ENCODE measurements at places on chromosomes 5 and 9. TPM values are rescaled to one million over a fixed set of nuclear protein-coding genes. Genes with fewer than 3 reads are reported as not detected.
A peak's percentile ranks its signal among the peaks of the same experiment; 100 is the strongest.

Gene ANXA1
- 34.2 TPM for total RNA-seq

DNA sequence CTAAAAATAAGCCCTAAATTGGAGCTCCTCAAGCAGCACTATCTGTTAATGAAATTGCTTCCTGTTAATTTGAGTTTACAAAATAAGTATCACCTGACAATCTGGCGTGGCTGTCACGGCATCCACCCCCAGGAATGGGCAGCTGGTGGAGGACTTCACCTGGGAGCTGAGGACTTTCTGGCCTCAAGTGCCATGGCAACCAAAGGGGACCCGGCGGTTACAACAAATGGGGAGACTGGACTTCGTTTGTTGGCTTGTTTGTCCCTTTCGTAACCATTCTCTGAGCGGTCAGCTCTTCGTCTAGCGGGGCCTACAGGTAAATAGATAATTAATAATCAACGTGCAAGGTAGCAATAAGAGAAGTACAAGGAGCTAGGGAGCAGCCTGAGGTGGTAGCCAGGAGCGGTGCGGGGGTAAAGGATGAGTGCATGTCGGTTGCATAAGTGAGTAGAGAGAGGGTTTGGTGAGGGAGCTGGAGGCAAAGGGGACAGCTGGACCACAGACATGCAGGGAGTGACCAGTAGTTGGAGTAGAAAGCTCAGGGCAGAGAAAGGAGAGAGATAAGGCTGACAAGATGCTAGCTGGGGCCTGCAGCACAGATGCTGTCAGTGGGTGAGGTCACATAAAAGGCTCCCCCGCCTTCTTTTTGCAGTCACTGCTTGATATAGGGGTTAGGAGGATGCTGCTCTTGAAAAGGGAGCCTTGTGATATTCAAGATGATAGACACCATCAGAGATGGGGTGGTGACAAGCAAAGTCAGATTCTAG is 62.5 kb downstream of the HSPA4 start:
- H3K36me3 ChIP-seq: no peaks in the 10 kb centered on the region
- H3K4me1 ChIP-seq: peaks cover 12% of the 10 kb centered on the region
- no peak overlapping the region for H3K27ac ChIP-seq
- H3K27me3 ChIP-seq: no peaks in the 10 kb centered on the region
- no peak for DNase-seq

GRCh38 chr5:151150471-151151262 is 6.9 kb downstream of the ANXA6 start:
- peaks cover 66% of the 10 kb centered on the region for H3K4me1 ChIP-seq
- no peak overlapping the region for H3K4me3 ChIP-seq
- H3K36me3 ChIP-seq: peaks cover 16% of the 10 kb centered on the region
- H3K27me3 ChIP-seq: no peaks in the 10 kb centered on the region
- DNase-seq: peak; percentile 88

Gene SHISAL2B
- not detected for total RNA-seq

GRCh38 chr9:135505406-135506187 is 5.1 kb downstream of the MRPS2 start:
- H3K27ac ChIP-seq: no peak overlapping the region
- peaks cover 20% of the 10 kb centered on the region for H3K4me1 ChIP-seq
- H3K27me3 ChIP-seq: no peaks in the 10 kb centered on the region

DNA sequence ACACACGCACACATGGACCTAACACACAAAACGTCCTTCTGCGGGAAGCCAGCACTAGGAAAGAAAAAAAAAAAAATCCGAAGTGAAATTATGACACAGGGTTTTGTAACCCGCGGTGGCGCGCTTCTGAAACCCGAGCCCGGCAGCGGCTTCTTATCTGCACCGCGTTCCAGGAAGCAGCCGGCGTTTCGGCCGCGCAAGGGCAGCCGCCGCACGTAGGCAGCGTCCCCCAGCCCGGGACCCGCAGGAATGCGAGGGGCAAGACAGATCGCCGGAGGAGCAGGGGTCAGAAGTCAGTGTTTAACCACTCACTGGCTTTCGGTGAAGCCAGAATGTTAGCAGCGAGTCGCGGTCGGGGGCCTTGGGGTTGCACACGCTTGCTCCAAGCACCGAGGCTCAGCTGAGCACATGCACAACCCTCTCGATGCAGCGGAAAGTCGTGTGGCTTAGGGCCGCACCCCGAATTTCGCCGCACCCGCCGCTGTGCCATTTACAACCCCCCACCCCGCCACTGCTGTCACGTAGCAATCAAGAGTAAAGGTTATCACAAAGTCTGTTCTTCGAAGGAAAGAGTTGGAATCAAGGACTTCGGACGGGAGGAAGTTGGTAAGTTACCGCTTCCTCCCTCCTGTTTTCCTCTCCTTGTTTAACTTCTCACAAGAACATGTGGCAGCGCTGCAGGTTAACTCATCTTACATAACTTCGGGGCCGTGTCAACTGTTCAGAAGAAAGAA is 167.9 kb downstream of the AUH start:
- DNase-seq: peak; percentile 93
- H3K4me3 ChIP-seq: peak overlapping the region; percentile 32
- H3K36me3 ChIP-seq: no peaks in the 10 kb centered on the region
- no peaks in the 10 kb centered on the region for H3K27me3 ChIP-seq
- H3K4me1 ChIP-seq: peaks cover 37% of the 10 kb centered on the region

- no peak overlapping the region for H3K4me3 ChIP-seq
- no peaks in the 10 kb centered on the region for H3K27me3 ChIP-seq
- DNase-seq: no peak
- no peaks in the 10 kb centered on the region for H3K36me3 ChIP-seq
- H3K4me1 ChIP-seq: no peaks in the 10 kb centered on the region
- no peak overlapping the region for H3K27ac ChIP-seq
These were observed 287.8 kb downstream of the EBF1 start for GRCh38 chr5:158811921-158812320.

Gene DRD1
- total RNA-seq: 0.55 TPM

- DNase-seq: no peak
- H3K36me3 ChIP-seq: no peaks in the 10 kb centered on the region
- no peak overlapping the region for H3K27ac ChIP-seq
- H3K27me3 ChIP-seq: no peaks in the 10 kb centered on the region
- no peak overlapping the region for H3K4me3 ChIP-seq
These were observed 324.5 kb downstream of the SLIT3 start for GRCh38 chr5:168976311-168976970.

Gene CENPH
- total RNA-seq: 15.6 TPM

DNA sequence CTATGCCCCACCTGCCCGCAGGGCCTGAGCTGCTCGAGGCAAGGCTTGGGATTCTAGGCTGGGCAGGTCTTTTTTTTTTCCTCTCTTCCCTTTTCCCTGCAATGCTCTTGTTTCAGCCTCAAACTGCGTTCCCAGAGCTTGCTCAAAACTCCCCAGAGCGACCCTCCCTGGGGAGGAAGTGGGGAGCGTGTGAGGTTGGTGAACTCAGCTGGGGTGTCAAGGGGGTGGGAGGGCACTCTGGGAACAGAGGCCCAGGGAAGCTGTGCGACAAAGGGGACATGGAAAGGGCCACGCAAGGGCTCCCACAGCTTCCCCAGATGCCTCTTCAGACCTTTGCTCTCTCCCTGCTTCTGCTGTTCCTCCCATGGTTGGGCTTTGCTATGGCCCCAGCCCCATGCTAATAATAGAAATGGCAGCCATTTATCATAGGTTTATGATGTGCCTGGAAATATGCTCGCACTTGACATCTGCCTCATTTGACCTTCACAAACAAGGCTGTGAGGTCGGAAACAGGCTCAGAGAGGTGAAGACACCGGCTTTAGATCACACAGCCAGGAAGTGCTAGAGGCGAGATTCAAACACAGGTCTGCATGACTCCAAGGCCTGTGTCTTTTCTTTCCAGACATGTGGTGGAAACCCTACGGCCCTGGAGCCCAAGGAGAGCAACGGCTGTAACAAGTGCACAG is 40.9 kb upstream of the IL17B start:
- peak; percentile 70 for DNase-seq
- no peaks in the 10 kb centered on the region for H3K27me3 ChIP-seq
- peaks cover 76% of the 10 kb centered on the region for H3K36me3 ChIP-seq

Gene ACOT12
- total RNA-seq: not detected

- no peaks in the 10 kb centered on the region for H3K36me3 ChIP-seq
- DNase-seq: no peak
- peaks cover 17% of the 10 kb centered on the region for H3K4me1 ChIP-seq
- no peak overlapping the region for H3K4me3 ChIP-seq
- peaks cover 48% of the 10 kb centered on the region for H3K27me3 ChIP-seq
These were observed 1.7 kb downstream of the CAMK4 start for GRCh38 chr5:111225926-111226325.

DNA sequence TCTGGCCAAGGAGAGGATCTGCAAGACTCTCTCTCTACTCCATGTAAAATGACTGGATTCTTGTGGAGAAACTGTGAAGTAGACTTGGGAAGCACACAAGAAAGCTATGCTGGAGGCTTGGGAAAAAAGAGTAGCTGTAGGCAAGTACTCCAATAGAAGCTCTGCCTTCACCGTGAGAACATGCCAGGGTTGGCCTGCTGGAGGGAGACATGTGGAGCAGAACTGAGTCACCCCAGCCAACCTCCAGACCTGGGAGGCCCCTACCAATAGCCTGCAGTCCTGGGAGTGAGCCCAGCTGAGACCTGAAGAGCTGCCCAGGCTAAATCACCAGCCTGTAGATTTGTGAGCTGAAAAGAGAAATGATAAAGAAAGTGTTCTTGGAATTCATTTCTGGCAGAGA is 66.6 kb downstream of the DEPDC1B start:
- H3K4me1 ChIP-seq: no peaks in the 10 kb centered on the region
- no peak for DNase-seq
- no peaks in the 10 kb centered on the region for H3K36me3 ChIP-seq
- H3K4me3 ChIP-seq: no peak overlapping the region

- DNase-seq: no peak
- H3K27ac ChIP-seq: no peak overlapping the region
- peaks cover 8% of the 10 kb centered on the region for H3K4me1 ChIP-seq
- no peaks in the 10 kb centered on the region for H3K27me3 ChIP-seq
- no peak overlapping the region for H3K4me3 ChIP-seq
These were observed 73.3 kb downstream of the AK8 start for GRCh38 chr9:132804576-132805295.

GRCh38 chr9:76302947-76303550 is 91.2 kb downstream of the RFK start:
- no peaks in the 10 kb centered on the region for H3K27me3 ChIP-seq
- no peak for DNase-seq
- H3K36me3 ChIP-seq: no peaks in the 10 kb centered on the region
- no peaks in the 10 kb centered on the region for H3K4me1 ChIP-seq

DNA sequence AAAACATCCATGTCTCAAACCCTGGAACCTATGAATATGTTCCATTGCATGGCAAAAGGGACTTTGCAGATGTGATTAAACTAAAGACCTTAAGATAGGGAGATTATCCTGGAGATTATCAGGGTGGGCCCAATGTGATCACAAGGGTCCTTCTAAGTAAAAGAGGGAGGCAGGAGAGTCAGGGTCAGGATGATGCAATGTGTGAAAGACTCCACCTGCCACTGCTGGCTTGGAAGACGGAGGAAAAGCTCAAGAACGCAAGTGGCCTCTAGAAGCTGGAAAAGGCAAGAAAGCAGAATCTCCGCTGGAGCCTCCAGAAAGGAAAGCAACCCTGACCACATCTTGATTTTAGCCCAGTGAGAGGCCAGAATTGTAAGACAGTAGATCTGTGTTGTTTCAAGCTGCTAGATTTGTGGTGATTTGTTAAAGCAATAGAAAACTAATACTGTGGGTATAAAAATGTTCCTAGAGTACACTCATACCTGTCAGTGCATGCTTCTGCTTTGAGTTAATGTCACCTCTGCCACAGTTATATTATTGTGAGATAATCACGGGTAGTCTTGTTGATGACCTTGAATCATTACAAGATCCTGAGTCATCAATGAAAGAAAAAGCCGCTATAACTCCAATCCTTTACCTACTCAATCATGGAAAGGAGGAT is 93.5 kb upstream of the TNPO1 start:
- H3K27ac ChIP-seq: no peak overlapping the region
- no peaks in the 10 kb centered on the region for H3K36me3 ChIP-seq

DNA sequence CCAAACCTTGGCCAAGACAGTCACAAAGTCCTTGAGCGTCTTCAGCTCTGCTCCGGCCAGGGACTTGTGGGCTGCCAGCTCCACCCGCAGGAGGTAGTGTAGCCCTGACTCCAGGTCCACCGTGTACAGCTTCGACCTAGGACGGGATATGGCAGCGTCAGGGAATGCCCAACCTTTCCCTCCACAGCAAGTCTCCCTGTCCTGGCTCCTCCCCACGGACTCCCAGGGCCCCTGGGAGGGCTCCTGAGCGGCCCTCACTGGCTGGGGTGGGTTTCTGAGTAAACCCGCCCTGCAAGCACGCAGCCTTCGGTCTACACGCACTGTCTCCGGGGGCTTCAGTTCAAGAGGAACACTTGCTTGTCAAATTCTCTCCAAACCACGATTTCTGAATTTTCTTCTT is 13.7 kb upstream of the LHX3 start:
- H3K27me3 ChIP-seq: no peaks in the 10 kb centered on the region
- H3K36me3 ChIP-seq: peaks cover 31% of the 10 kb centered on the region
- H3K4me3 ChIP-seq: no peak overlapping the region

DNA sequence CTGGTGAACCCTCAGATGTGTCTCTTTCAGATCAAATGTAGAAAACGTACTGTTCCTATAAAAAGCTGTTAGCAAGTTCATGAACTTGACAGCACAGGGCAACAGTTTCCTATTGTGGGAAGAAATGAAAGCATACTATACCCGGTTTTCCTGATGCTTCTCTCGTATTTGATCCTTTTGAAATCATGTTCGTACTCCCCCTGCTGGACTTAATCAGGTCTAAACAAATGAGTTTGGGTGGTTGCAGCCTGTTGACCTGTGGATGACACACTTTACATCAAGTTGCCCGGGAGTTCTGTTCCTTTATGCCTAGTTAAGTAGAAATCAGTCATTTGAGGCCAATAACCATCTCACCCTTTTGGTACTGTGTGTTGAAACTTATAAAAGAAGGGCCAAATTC is 1992.3 kb downstream of the MAT2B start:
- no peaks in the 10 kb centered on the region for H3K27me3 ChIP-seq
- H3K4me3 ChIP-seq: no peak overlapping the region
- no peaks in the 10 kb centered on the region for H3K4me1 ChIP-seq
- no peak overlapping the region for H3K27ac ChIP-seq

Gene SLC34A3
- 0.18 TPM for total RNA-seq

Gene SLC46A2
- total RNA-seq: not detected

Gene PCDHB1
- total RNA-seq: under 0.01 TPM

DNA sequence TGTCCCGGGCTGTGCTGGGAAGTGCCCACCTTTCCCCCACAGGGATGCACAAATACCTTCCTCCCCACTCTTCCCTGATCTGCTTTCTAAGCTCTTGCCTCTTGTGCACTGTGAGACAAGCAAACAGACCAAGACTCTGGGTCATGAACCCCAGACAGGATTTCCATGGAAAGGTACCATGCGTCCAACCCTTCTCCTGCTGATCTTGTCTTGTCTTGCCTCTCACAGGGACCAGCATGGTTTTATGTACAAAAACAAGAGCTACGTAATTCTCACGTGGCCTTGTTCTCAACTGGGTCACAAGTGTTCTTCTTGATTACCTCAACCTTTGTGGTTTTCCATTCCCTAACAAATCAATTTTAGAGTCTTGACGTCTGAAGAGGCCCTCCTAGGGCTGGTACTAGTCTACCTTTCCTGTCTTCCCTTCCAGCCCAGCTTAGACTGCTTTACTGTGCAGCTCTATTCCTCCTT is 176.5 kb upstream of the MAP3K1 start:
- no peak for DNase-seq
- H3K4me3 ChIP-seq: no peak overlapping the region
- H3K4me1 ChIP-seq: peaks cover 35% of the 10 kb centered on the region
- no peaks in the 10 kb centered on the region for H3K36me3 ChIP-seq
- H3K27me3 ChIP-seq: no peaks in the 10 kb centered on the region

GRCh38 chr5:83077662-83078261 is 415 bp downstream of the XRCC4 start:
- peak overlapping the region; percentile 89 for H3K4me3 ChIP-seq
- peaks cover 24% of the 10 kb centered on the region for H3K4me1 ChIP-seq
- DNase-seq: no peak
- no peaks in the 10 kb centered on the region for H3K36me3 ChIP-seq
- H3K27ac ChIP-seq: peak overlapping the region; percentile 88

All from stomach (tissue), 19 donors.